ENCODE measurements at places on chromosomes 5 and 9. TPM values are rescaled to one million over a fixed set of nuclear protein-coding genes. Genes with fewer than 3 reads are reported as not detected.

DNA sequence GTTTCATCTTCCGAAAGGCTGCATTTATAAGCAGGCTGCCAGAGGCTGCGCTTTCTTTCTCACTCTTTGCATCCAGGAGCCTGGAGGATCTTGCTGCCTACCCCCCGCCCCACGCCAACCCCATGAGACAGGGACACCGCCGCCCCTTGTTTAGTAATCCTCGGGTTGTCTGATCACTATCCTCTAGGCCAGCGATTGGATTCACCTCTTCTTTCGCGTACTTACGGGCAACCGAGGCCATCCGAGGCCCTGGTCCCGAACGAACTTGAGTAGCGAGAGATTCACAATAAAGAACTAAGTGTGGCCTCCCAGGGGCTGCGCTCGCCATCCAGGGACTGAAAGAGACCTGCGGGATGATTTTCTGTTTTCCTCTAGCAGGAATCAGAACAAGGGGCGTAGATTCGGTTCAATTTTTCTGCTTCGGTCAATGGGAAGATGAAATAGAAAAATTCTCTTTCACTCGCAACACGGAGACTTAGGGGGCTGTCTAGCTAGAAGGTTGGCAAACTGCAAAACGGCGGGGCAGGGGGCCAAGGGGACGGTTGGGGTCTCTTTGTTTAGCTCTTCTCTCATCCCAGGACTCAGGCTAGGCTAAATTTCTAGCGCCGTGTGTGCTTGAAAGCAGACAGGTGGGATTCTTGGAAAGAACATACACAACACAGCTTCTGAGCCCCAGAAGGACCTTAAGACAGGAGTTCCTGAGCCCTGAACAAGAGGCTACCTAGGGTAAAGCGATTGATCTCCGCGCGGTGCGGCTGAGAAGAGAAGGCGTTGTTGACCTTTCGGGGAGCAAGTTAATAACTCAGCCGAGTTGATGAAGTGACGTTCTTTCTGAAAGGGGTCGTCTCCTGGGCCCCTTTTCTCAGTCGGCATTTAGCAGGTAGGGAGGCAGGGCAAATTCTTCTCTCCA, 5.8 kb upstream of the ISL1 start:
- no peak for DNase-seq

AK8 gene
- 0.25 TPM for total RNA-seq

RLN2 gene
- not detected for total RNA-seq

DNA sequence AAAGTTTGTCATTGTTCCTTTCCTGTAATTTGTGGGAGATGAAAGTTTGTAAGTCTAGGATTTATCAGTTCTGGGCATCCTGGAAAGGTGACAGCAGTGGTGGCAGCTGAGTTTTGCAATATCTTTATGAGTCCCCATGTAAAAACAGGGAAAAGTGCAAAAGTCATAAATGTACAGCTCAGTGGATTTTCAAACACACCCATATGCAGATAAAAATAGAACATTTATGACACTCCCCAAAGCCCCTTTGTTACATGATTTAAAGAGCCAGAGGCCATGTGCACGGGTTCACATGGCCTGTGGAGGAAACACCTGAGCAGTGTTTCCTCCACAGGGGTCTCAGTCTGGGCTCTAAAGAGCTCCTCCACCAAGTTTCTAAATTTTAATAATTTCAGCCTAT, 6.3 kb downstream of the TMEM38B start:
- DNase-seq = no peak

All from vagina (tissue), 2 donors.